ENCODE measurements at places on chromosomes 1 and 21.

DNA sequence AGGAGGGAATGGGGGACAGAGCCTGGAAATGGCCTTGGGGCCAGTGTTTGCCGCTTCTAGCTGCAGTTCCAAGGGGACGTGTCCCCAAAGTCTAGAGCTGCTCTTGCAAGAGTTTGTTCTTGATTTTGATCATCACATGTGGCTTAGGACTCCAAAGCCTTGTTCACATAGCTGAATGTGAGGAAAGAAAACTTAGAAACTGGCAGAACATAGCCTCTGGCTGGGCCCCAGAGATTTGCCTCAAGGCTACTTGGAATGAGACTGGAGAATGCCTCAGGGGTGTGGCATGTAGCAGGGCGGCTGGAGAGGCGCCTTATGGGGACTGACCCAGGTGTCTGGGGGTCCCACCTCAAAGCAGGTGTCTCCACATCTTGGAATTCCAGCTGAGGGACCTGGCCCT is 2.3 kb downstream of the PDXK start:
- no peak for DNase-seq

GRCh38 chr1:46503421-46503820 is 13.8 kb downstream of the DMBX1 start:
- no peak for DNase-seq

DNA sequence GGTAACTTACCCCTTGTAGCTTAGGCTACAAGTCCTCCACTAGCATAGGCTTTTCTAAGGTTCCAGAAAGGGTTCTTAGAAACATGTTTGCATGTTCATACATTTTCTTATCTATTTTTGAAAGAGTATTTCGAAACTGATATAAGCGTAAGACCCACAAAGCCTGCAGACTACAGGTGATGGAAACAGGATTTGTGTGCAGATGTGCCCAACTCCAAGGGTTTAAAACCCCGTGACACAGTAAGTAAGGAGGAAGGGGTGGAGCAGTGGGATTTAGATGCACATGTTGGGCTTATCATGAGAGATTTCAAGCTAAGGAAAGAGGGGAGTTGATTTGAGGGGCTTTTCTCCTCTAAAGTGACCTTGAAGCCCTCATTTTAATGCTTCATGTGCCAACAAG is 164.7 kb downstream of the LTN1 start:
- no peak for DNase-seq

- no peak for DNase-seq
Observed at GRCh38 chr1:102174259-102174863, 177.6 kb upstream of the OLFM3 start.

DNA sequence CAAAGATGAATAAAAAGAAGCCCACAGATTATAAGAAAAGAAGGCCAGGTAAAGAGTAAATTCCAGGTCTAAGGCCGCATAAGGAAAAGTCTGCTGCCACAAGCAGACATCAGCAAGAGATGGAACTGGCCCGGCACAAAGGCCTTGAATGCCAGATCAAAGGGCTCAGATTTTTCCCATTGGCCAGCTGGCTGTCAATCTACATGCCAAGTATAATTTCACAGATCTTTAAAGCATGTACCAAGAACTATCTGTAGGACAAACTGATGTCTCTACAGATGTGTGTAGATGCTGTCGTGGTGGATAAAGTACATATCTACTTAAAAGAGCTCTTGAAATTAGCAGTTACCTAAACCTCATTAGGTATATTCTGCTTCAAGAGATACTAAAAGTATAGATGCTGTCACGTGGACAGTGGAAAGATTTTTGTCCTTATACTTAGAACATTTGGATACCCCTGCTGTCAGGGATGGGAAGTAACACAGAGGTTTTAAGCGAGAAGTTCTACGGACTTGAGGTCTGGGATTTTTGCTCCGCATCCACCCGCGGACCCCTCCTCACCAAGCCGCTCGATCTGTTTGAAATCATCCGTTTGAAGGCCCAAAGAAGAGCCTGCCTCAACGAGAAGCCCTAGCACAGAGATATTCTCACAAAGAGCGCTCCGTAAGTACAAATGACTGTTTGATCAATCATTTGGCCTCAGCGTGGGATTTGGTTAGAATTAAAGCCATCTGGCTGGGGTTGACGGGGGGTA is 10.1 kb downstream of the GLIS1 start:
- DNase-seq, result no peak

- DNase-seq, result no peak
Observed at GRCh38 chr1:16187748-16188401, 24.6 kb downstream of the ARHGEF19 start.

DNA sequence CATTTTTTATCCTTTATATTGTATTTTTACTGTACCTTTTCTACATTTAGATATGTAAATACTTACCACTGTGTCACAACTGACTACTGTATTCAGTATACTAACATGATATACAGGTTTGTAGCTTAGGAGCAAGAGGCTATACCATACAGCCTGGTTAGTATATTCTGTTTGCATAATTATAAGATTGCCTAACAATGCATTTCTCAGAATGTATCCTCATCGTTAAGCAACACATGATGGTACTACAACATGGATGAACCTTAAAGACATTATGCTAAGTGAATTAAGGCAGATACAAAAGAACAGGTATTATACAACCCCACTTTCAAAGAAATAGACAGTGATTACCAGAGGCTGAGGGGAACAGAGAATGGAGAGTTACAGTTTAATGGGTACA is 62.7 kb downstream of the RUSC1 start:
- DNase-seq, result no peak

- DNase-seq, result no peak
Observed at GRCh38 chr1:229905031-229905545, 161.9 kb upstream of the GALNT2 start.

GRCh38 chr1:181090641-181091126 is 2.2 kb downstream of the IER5 start:
- DNase-seq, result no peak

DNA sequence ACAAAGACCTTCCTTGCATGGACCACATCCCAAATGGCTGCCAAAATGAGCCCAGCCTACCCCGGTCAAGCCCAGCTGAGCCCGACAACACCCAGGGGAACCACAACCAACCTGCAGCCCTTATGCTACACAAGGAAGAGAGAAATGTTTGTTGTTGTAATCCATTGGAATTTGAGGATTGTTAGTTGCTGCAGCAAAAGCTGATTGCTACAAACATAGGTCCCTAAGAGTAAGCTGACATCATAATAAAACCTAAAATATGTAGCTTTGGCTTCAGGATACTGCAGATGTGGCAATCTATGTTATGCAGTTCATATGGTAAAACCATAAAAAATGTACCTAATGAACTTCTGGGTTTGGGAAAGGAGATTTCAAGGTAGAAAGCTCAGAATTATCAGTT is 65.5 kb upstream of the DNAH14 start:
- DNase-seq, result no peak

DNA sequence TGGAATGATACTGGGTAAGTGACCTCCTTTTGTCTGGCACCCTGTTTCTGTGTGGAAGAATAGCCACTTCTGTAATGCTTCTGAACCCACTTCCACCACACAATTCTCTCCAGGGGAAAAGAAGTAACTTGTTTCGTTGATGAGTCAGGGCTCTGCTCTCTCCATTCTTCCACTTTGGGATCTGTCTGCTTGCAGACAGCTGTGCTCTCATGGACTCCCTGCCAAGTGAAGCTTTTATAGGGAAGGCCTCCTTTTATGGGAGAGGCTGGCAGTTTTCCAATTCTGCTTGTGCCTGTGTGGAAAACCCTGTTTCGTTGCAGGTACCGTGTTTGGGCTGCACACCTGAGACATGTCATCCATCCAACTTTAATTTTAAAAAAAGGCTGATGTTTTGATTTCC is 130.7 kb downstream of the GIPC2 start:
- no peak for DNase-seq

GRCh38 chr21:37087188-37087587 is 14.1 kb downstream of the TTC3 start:
- no peak for DNase-seq

DNA sequence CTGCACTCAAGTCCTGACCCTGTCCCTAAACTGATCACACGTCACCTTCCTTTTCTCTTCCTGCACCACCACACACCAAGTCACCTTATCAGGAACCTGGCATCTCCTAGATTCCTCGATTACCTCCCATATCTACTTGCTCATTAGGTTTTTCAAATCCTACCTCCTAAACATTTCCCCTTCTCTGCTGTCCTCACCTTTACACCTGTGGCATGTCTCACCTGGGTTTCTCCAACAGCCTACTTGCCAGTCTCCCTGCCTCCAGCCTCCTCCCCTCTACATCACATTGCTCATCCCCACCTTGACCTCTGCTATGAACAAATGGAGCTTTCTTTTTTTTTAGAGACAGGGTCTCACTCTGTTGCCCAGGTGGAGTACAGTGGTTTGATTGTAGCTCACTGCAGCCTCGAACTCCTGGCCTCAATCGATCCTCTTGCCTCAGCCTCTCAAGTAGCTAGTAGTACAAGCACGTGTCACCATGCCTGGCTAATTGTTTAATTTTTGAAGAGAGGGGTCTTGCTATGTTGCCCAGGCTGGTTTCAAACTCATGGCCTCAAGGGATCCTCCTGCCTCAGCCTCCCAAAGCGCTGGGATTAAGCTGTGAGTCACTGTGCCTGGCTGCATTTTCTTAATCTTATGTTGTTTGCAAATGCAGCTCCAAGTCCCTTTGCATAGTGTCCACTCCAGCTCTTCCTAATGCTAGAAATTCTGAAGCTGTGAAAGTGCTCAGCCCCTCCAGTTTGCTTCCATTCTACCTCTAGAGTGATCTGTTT is 6.3 kb downstream of the IGSF9 start:
- no peak for DNase-seq

- no peak for DNase-seq
Observed at GRCh38 chr1:18239671-18240070, 132.1 kb downstream of the IGSF21 start.

DNA sequence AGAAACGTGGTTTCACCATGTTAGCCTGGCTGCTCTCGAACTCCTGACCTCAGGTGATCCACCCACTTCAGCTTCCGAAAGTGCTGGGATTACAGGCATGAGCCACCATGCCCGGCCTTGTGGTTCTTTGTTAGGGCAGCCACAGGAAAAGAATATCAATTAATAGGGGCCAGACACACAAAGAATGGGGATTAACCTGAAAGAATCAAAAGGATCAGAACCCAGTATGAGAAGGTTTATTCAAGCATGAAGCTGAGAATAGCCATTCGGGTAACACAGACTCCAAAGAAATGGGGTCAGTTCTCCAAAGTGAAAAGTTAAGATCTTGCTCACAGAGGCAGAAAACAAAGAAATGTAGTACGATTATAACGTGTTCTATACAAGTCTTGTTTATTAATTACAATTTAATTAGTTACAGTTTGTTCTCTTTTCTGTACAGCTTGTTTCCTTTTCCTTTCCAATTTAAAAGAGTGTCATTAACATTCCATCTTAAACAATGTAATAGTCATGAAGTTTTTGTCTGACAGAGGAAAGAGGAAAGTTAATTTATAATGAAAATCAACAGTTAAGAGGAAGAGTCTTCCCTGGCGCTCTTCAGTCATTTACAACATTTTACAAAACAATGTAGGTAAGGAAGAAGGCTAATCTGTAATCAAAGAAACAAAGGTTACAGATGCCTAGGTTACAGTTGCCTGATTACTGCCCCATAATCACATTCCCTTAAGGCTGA is 51.3 kb upstream of the SLC45A1 start:
- DNase-seq, result no peak

DNA sequence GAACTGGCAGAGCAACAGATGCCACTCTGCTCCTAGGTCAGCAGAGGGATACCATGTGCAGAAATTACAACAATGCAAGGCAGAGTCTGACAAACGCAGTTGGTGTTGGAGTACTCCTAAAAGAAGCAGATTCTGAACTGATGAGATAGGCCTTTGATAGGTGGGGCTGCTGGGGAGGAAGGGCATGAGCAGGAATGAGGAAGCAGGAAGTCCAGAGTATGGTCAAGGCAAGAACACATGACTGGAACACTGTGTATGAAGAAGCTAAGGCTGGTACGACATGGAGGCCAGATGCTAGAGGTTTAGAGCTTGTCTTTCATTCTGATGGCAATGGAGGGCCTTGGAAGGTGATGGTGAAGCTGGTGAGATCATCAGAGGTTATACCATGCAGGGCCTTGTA is 11.5 kb upstream of the THRAP3 start:
- no peak for DNase-seq

- DNase-seq, result no peak
Observed at GRCh38 chr1:161324020-161324419, 9.8 kb downstream of the SDHC start.

DNA sequence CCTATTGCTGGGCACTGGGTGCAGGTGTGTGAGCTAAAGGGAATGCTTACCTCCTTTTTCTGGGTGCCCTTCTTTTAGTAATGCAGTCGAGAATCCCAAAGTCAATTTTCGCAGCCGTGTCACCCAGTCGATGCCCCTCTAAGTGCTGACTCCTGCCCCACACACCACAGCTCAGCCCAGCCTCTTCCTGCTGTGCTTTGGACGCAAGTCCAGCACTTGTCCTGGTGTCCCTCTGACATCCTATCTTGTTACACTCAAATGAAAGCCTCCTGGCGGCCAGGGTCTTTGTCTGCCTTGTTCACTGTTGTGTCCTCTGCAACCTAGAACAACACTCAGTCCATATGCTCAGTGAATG is 58.5 kb upstream of the RUNX3 start:
- no peak for DNase-seq

DNA sequence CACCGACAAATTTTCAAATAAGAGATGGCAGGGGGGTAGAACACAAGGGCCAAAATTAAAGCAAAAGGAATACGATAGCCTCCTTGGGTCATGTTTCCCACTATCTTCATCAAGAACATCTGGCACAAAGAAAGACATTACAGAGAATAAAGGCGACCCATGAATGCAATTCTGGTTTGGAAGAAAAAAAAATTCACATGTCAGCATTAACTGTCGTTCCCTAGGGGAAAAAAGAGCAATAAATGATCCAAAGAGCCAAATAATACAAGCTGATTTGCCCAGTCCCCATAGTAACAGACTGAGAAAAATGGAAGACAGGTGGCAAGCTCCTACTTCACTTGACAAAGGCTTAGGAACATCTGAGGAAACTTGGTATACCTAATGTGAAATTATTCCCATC is 4.5 kb downstream of the STIL start:
- peak; percentile 47 for DNase-seq

GRCh38 chr1:239872626-239873025 is 219.1 kb upstream of the FMN2 start:
- no peak for DNase-seq

GRCh38 chr1:170967042-170967910 is 31.9 kb downstream of the MROH9 start:
- no peak for DNase-seq

DNA sequence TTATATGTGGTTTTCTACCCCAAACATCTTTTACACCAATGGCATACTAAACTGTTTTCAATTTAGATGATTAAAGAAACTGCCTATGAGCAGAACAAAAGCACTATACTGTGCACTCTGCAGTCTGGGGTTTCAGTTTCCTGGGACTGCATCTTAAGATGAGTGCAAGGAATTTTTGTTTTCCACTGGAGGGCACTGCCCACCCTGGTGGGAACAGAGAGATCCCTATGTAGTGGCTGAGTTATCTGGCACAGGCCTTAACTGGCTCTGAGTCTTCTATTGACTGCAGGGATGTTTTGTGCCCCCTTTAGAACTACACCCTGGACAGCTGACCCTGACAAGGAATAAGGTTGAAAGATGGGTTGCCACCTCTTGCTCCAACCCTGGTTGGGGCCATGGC is 12.0 kb downstream of the PROK1 start:
- DNase-seq, result no peak
